ENCODE measurements at places on chromosomes 12 and 14.

DNA sequence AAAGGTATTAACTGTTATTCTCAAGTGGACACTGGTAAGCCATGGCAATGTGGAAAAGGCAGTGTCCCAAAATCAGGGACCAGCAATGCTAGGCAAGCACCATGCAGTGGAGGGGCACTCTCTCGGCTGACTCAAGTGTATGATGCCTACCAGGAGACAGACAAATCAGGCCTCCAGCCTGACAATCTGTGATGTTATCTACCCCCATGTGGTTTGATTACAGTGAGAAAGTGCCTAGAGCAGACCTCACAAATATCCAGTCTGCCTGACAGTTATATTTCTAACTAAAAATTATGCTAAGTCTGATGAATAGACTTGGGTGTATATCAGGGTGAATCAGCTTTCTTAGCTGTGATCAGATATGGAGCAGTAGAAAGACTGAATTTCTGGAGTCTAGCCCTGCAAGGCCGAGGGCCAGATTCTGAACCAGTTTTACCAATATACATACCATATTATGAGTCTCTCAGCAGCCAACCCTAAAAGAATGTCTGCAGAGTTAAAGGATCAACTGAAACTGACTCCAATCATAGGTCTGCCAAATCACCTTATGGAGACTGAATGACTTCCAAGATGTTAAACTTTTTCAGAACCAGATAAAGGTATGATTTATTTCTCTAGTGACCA, 3.2 kb downstream of the PLBD1 start:
- DNase-seq = no peak

DNA sequence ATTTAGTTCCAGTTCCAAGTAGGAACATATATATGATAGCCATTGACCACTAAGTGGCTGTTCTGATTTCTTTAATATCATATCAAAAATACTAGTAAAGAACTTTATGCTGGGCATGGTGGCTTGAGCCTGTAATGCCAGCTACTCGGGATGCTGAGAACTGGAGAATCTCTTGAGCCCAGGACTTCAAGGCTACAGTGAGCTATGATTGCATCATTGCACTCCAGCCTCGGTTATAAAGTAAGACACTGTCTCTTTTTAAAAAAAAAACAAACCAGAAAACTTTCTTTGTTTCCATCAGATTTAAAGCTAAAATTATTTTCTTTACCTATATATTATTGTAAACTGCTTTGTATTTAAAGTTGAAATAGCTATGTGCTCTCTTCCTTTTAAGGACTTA, 127.0 kb downstream of the SCAF11 start:
- no peak for DNase-seq

- no peak for DNase-seq
These were observed 22.2 kb upstream of the BEGAIN start for GRCh38 chr14:100609331-100609870.

DNA sequence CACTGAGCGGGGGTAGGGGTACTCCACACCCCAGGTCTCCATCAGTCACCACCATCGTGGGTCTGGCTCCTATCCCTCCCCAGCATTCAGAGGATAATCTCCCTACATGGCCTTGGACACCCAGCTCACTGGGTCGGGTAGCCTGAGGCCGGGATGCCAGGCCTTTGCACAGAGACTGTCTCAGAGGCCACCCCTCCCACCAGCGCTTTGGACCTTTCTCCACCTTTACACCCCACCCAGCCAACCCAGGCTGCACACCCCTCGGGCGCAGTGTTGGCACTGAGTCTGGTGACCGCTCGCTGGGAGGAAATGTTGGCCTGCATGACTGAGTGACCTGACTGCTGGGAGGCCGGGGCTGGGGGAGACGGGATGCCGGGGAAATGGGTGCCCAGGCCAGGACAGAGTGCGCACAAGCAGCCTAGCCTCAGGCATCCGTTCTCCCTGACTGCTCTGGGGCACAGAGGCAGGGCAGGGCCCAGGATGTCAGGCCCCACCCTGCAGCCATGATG, 10.6 kb upstream of the LBHD2 start:
- DNase-seq = no peak

GRCh38 chr14:60648934-60649874, at the start of gene SIX1:
TSS of gene SIX1 (minus strand) at chr14:60649477. CDS start at chr14:60649189, 288 bp downstream.
- peak; percentile 76 for DNase-seq

GRCh38 chr14:70619708-70620107, 19.3 kb upstream of the MED6 start:
- no peak for DNase-seq

DNA sequence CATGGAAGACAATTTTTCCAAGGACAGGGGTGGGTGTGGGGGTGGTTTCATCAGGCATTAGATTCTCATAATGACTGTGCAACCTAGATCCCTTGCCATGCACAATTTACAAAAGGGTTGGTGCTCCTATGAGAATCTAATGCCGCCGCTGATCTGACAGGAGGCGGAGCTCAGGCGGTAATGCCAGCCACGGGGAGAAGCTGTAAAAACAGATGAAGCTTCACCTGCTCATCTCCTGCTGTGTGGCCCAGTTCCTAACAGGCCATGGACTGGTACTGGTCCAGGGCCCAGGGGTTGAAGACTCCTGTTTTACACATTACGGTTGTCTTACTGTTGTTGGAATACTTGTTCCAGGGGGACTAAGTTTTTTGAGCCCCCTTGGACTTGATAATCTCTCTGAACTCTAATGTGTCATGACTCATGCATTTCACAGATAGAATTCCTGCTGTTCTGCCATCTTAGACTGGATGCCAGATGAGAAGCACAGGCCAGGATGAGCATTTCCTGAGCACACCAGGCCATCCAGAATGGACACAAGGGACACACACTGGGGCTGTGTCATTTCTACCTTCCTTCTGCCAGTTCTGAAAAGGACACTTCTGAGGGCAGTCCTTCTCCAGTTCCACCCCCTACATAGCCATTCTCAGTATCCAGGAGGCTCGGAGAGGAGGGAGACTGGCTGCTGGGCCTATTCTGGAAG, 5.8 kb downstream of the PLEKHD1 start:
- DNase-seq = no peak

- no peak for DNase-seq
These were observed 22.6 kb upstream of the SLC15A5 start for GRCh38 chr12:16300122-16300521.

- DNase-seq = no peak
These were observed 27.0 kb downstream of the CCDC85C start for GRCh38 chr14:99576761-99577705.

GRCh38 chr14:65019944-65020566, 33.4 kb downstream of the FNTB start:
- no peak for DNase-seq

GRCh38 chr14:52069307-52070050, 620 bp upstream of the NID2 start:
- DNase-seq = peak; percentile 73

DNA sequence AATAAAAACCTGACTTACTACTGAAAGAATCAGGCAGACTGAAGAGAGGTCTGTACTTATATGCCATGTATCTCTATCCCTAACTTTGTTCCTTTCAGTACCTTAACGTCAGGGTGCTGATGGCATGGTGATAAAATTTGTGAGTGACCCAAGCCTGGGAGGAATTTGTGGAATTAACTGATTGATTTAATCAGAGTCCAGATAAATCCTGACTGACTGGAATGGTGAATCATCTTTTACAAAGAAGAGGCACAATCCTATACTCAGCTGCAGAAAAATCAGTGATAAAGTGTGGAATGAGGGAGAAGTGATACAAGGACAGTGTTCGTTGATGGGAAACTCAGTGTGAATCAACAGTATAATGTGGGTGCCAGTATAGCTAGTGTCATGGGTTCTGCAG, 3.7 kb downstream of the TDG start:
- DNase-seq = no peak

DNA sequence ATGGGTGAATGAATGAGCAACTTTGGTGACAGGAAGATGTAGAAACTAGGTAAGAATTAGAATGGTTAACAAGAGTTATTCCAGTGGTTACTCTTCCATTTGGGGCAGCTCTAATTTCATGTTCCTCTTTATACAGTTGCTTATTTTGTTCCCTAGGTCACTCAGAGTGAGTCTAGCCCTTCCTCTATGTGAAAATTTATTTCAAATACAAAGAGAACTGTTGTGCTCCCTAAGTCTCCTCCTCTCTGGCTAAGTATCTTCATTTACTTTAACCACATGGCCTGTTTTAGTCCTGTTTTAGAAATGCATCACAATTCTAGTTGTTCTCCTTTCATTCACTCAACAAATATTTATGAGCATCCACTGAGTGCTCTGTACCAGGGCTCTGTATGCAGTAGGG, 51.1 kb upstream of the HIF1A start:
- DNase-seq = no peak

DNA sequence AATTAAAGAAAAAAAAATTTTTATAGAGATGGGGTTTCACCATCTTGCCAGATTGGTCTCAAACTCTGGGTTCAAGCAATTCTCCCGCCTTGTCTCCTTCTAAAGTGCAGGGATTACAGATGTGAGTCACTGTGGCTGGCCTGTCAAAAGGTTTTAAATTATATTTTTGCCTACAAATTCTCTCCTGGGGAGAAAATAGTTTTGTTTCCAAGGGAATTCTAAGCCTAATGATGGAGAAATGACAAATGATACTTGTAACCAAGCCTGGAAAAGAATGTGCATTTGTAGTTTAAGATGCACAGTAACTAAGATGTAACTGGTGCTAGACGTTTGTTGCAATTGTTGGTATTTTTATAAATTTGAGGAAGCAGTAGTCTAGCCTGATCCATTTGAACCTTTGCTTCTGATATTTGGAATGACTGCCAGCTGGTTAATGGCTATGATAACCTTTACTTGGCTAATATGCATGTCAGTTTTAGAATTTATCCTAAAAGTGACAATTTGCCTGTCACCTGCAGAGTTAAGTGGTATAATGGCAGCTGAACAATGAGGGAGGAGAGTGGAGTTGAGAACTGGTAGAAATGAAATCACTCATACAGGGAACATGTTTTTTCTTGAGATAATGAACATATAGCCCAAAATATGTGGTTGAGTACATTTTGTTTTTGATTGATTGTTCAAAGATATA, 148.0 kb downstream of the FUT8 start:
- no peak for DNase-seq

GRCh38 chr12:14442221-14442881, 76.9 kb downstream of the ATF7IP start:
- no peak for DNase-seq

DNA sequence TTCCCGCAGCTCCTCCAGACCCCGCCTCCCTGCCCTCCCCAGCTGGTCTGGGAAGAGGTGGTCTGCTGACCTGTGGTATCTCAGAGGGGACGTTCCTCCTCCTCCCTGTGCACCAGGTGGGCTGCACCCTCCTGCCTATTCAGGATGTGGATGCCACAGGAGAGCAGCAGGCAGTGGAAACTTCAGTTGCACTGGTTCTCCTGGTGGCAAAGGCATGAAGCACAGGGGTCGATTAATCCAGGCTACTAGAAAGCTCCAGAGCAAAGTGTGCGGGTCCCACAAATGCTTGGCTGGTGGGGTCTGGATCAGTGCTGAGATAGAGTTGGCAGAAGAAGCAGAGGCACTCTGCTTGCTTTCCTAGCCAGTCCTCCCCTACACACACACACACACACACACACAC, 197.0 kb downstream of the SLC41A2 start:
- DNase-seq = no peak

GRCh38 chr14:46887144-46887543, 235.6 kb upstream of the RPL10L start:
- DNase-seq = no peak

GRCh38 chr12:5273709-5274108, 158.2 kb upstream of the NTF3 start:
- DNase-seq = no peak

GRCh38 chr14:96585672-96586013, 83.5 kb downstream of the PAPOLA start:
- DNase-seq = no peak

DNA sequence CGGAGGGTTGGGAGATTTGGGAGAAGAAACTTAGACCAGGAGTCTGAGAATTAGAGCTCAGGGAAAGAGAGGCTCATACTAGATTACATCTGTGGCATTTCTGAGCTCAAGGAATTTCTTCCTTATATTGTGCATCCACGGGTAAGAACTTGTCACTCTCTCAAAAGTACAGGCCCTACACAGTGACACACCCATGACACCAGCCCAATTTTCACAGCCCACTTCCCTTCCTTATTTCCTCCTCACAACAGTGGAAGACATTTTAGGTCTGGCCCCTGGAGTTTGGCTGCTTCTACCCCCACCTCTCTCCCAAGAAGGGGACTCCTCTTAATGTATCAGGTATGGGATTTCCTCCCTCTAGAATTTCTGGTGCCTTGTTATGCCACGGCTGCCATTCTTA, 9.2 kb upstream of the ZNF385A start:
- DNase-seq = no peak

GRCh38 chr12:124507188-124508109, 60.0 kb downstream of the NCOR2 start:
- no peak for DNase-seq

- no peak for DNase-seq
These were observed 28.8 kb downstream of the HOXC4 start for GRCh38 chr12:54082397-54082892.

- DNase-seq = no peak
These were observed 5.1 kb downstream of the MBIP start for GRCh38 chr14:36315159-36315853.

DNA sequence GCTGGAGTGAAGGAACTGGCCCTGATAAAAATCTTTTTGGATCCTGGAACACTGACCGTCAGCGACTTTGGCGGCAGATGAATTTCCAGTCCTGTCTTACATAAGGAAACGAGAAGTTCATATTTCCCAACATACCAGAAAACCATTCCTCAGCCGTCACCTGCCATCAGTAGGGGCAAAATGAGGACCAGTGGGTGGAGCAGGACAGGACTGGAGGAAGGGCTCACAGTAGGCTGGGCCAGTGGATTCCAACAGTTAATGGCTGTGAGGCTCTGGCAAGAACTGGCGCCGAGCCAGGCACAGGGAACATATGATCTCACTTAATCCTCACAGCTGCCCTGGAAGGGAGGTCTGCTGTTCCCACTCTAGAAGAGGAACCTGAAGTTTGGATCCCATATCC, 67.2 kb upstream of the FAM181A start:
- no peak for DNase-seq

DNA sequence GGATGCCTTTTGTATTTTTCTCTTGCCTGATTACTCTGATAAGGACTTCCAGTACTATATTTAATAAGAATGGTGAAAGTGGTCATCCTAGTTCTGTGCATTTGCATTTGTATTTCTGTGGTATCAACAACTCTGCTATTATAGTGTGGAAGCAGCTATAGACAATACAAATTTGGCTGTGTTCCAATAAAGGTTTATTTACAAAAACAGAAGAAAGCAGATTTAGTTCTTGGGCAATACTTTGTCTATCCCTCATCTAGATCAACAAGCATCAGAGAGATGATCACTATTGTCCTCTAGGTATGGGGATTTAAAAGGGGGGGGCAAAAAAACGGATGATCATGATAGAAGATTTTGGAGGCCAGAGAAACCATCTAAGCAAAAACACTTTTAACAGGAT, 19.1 kb upstream of the BTG1 start:
- no peak for DNase-seq

DNA sequence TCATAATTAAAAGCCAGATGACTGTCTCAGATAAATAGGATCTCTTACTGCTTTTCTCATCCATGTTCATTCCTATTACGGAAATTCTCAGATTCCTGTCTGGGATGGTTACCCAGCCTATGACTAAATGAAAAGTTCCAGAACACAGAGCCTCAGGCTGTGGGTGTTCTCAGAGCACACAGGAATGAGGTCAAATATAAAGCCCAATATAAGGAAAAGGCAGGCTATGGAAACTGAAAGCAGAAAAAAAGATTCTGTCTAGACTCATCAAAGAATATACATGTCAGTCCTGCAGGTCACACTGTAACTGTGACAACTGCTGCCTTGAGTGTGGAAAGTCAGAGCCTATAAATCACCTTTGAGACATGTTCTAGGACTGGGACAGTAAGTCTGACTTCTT, 64.3 kb downstream of the DCAF5 start:
- DNase-seq = no peak

Data from ascending aorta (tissue), 2 donors.